DMS 273 treated with DMSO at 0.1 percent for 48 hours (cell line): ENCODE measurements at places on chromosomes 5 and 9.
A peak's percentile ranks its signal among the peaks of the same experiment; 100 is the strongest.

GRCh38 chr5:172870291-172870714 lies 36.3 kb downstream of the ERGIC1 start:
- no peak for DNase-seq

DNA sequence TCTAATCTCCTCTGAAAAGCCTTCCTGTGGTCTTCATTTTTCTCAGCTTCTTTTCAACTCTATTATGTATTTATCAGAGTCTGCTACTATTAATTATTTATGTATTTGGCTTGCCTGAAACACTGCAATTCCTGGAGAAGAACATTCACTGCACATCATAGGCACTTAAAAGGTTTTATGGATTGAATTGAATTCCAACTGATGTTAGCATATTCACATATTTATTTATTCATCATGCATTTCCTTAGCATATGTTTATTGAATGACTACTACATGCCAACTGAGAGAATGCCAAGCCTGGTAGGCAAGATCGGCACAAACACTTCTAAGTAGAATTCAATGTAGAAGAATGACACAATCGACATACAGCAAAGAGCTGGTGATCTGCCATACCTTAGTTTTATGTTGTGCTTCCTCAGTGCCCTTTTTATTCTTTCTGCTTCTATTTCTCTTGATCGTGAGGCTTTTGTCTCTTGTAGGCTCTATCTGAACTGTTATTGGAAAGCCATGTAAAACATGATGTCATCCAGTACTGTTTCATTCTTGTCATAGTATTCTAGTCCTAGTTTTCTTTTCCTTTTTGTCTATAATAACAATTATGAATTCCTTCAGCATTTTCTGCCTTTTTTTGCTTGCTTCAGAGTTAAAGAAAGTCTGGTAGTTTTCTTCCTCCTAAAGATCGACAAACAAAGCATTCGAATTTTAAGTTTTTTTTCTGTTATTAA lies 454.2 kb downstream of the TLE4 start:
- DNase-seq, result no peak

DNA sequence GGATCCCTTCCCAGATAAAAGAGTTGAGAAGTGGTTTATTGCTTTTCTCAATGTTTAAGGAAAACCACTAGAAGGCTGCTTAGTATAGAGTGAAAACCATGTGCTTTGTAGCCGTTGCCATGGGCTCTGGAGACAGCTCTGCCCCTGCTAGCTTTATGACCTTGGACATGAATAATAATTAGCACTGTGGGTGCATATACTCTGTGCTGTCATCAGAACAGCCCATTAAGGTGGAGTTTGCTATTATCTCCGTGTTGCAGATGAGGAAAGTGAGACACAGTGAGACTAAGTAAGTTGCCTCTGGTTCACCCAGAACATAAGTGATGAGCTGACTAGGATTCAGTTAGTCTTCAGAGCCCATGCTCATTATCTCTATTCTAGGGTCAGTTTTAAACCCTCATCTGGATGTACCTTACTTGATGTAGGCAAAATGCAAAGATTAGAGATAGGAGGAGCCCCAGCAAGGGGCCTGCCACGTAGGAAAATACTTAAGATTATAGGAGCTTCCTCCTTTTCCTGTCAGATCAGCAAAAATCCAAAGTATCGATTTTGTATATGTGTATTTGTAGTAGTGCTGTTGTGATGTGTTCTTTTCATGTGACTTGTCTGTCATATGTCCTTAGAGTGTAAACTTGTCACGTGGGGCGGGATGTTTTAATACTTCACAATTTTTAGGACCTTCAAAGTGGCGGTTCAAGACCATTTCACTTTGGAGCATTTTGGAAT lies 102.5 kb downstream of the TLE4 start:
- no peak for DNase-seq

GRCh38 chr5:146993876-146994530 lies 115.4 kb upstream of the PPP2R2B start:
- DNase-seq, result no peak

DNA sequence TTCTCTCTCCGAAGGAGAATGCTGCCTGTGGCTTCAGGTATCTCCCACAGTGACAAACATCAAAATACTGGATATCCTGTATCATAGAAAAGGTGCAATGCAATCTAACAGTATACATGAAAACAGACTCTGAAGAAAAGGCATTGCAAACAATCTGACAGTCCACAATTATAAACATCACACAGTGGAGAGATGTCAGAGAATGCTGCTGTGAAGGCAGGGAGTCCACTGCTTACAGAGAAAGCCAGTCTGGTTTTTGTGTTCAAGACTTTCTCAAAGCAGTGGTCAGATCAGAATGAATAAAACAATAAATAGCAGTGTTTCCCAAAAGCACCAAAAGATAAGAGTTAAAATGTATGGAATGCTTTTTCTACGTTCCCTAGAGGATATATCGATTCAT lies 28.7 kb downstream of the TTC23L start:
- DNase-seq, result no peak

DNA sequence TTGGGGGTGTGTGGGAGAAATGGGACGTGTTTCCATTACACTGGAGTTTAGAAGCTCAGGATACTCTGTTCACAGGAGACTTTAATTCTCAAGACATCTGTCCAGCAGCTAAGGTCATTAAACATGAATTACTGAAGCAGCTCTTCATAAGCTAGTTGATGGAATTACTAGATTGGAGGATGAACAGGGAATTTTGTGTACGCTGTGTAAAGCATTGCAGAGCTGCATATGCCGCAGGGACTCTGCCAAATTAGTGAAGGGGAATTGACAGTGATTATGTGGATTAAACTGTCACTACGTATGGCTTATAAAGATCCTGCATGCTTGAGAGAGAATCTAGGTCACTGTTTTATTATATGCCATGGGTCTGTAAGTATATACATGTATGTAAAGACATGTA lies 177.5 kb upstream of the TBC1D2 start:
- DNase-seq, result no peak

- no peak for DNase-seq
These were observed 18.2 kb upstream of the SLC30A5 start for GRCh38 chr5:69075522-69076179.

DNA sequence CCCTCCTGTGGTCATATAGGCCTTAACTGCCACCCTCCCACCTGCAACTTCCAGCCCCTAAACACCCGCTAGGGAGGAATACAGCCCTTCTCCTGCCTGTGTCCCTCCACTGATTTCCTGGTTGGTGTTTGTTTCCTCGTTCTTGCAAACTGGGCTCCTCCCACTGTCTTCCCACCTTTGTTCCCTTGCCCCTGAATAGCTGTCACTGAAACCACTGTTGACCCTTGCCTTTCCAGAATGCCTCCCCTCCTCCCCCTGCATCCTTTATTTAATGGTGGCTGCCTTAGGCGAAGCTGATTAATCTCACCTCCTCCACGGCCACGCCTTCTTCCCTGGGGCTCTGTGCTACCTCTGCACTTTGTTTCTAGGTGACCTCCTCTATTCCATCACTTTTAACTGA lies 626.7 kb downstream of the BNC2 start:
- DNase-seq, result no peak

DNA sequence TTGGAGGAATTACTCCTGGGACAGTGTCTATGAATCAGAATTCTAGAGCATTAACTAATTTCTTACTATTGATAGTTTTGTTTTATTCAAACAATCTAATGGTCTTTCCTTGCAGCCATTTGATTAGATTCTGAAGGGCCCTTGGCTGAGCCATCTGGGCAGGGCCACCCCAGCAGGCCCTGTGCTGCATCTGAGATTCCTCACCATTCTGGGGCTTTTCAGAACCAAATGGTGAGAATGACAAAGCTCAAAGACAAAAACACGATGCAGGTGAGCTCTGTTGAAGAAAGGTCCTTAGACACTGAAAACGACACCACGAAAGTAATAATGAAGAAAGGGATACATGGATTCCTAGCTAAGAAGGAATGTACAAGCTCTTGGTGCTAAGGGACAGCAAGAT lies 321.0 kb upstream of the IRX4 start:
- DNase-seq, result no peak

- no peak for DNase-seq
These were observed 55.8 kb upstream of the SHC3 start for GRCh38 chr9:89234205-89235067.

GRCh38 chr9:134738869-134739659 lies 97.5 kb downstream of the COL5A1 start:
- no peak for DNase-seq

DNA sequence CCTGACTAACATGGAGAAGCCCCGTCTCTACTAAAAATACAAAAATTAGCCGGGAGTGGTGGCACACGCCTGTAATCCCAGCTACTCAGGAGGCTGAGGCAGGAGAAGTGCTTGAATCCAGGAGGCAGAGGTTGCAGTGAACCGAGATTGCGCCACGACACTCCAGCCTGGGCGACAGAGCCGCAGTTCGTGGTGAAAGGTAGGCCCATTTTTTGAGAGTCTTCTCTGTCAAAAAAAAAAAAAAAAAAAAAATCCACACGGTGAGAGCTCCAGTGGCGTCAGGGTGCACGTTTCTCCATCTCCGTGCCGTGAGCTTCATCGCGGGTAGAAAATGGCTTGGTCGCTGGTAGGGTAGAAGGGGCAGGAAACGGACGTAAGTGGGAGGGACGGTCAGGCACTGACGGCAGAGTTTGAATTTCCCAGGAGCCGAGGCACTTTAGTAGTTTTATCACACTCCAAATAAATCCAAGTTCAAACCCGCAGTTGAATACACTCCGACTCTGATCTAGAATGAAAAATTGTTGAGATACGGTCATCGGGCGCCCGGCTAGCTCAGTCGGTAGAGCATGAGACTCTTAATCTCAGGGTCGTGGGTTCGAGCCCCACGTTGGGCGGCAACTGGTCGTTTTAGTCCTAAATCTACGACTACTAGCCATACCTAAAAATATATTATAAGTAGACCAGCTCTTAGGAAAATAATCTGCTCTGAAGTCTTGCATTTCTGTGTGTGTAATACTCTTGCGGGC lies 2.4 kb upstream of the TRIM7 start:
- DNase-seq, result no peak

- no peak for DNase-seq
These were observed 134.9 kb downstream of the MRPS30 start for GRCh38 chr5:44943647-44944046.

DNA sequence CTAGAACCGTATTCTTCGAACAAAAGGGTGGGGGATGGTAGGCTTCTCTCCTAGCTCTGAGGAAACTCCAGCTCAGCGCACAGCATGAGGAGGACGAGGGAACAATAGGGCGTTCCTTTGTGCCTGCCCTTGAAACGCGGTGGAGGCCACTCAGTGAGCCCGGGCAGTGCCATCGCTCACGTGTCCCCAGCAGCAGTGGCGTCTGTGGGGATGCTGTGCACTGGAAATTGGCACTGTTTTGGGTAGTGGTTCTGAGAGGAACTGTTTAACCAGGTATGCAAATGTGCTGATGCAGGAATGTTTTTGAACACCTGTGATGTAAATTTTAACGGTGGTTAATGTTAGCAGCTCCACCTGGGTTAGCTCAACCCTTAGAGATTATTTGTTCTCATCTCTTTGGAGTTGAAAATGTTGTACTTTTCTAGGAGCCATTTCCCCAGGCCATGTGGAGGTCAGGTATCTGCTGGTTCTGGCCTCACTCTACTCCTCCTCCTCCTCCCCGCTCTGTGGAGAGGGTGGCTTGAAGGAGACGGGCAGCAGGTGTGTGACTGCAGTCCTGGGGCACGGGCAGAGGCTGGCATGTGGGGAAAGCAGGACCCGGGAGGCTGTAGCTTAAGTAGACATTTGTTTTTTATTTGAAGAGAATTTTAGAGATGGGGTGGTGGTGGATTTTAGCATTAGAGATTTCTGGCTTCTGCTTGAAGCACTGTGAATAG lies 48.3 kb downstream of the EHMT1 start:
- DNase-seq, result no peak

DNA sequence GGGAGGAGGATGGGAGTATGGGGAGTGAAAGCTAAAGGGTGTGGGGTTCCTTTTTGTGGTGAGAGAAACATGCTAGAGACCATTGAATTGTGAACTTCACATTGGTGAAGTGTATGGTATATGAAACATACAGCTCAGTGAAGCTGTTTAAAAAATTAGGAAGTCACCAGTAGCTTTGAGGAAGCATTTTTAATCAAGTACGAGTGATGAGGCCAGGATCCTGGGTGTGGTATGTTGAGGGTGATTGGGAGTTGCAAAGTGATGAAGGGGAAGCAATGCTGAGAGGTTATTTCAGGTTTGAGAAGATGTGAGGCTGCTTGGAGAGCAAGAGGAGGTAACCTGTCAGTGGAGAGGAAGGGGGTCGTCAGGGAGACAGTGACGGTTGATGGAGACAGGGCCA lies 22.7 kb upstream of the CLK4 start:
- no peak for DNase-seq

DNA sequence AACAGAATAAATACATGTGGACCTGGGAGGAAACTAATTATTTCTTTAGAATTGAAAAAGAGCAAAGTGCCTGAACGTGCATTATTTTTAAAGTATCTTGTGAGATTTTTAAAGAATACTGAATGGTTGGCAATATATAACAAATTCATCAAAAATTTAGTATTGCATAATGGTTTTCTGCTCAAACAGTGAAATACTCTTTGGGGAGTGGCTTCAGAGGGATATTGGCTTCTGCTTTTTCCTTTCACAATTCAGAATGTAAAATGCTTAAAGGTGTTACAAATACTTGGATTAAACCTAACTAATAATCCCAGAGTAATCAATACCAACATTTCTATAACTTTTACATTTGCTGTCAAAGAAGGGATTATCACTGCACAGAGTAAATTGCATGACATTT lies 379.3 kb upstream of the CHD1 start:
- no peak for DNase-seq

DNA sequence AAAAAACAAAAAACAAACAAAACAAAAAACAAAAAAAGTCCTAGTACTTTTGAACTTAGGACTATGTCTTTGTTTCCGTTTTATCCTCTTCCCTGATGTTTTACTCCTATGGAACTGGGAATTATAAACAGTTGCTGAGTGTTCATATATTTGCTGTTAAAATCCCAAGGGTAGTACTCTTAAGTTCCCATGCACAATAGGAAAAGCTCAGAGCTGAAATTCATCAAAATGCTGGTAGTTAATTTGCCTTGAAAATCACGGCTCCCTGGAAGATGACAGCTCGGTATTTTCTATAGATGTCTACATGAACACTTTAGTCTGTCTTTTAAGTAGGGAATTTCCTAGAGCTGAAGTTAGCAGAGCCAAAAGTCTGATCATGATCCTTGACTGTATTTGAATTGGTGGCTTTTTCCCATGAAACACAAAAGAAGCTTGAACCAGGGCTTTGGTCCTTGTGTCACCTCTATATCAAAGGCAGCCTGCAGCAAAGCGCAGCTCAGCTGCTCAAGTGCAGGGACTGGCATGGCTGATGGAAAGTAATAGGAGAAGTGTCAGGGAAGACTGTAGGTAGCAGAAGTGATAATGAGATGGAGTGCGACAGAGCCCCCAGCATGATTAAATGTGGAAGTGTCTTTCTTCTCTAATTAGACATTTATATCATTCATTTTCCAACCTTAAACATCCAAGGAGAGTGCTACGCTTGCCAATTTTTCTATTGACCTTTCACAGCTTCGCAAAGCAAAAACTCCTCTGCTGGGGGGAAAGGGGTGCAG lies 310.9 kb downstream of the TRIM36 start:
- no peak for DNase-seq

DNA sequence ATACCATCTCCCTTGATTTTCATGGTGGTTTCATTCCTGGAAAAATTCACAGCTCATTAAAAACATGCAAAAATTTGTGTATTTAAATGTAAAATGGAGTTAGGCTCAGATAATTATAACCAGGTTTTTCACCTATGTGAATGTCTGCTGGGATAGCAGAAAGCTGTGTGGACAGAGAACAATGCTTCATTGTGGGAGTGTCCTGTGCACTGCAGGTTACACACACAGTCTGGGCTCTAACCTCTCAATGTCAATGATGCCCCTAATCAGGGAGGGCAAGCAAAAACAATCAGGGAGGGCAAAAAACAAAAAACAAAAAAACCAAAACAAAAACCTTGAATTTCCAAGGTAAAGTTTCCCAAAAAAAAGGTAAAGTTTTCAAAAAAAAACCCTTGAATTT lies 158.9 kb upstream of the KLF9 start:
- no peak for DNase-seq

GRCh38 chr5:168156170-168156569 lies 135.3 kb upstream of the WWC1 start:
- peak; percentile 65 for DNase-seq
